PC-9 (cell line): ENCODE measurements at places on chromosomes 6 and 20. TPM values are rescaled to one million over a fixed set of nuclear protein-coding genes. Genes with fewer than 3 reads are reported as not detected.

TENT5A gene
- 2.0 and 2.2 TPM in 2 replicates for total RNA-seq

GRCh38 chr6:11625302-11625701 is 87.8 kb downstream of the TMEM170B start:
- no peaks in the 10 kb centered on the region for H3K36me3 ChIP-seq
- H3K4me3 ChIP-seq: no peak overlapping the region
- H3K27ac ChIP-seq: no peak overlapping the region
- no peak for DNase-seq
- H3K4me1 ChIP-seq: no peaks in the 10 kb centered on the region
- no peaks in the 10 kb centered on the region for H3K27me3 ChIP-seq

DNA sequence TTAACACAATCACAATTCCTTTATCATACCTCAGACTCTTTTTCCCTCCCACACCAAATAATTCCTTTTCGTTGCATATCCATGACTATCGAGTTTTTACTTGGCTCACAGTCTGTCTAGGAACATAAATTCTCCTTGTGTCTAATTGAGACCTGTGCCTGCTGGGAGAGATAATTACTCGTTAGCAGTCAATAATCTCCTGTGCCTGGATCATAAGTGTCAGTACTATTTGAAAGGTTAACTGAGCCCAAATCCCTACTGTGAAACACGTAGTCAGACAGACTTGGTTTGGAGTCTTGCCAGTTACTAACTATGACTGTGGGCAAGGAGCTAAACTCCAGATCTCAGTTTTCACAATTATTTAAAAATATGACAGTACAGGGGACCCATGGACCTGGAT is 5.7 kb upstream of the CTNNBL1 start:
- no peak for DNase-seq
- H3K4me1 ChIP-seq: peaks cover 19% of the 10 kb centered on the region
- no peak overlapping the region for H3K4me3 ChIP-seq
- H3K27ac ChIP-seq: peak overlapping the region; percentile 74

LAMA4 gene
- 58.3 and 91.0 TPM in 2 replicates for total RNA-seq

MYO6 gene
- 93.0 and 98.2 TPM in 2 replicates for total RNA-seq

GRM4 gene
- not detected in 2 replicates for total RNA-seq

EPHA7 gene
- 0.57 and 1.0 TPM in 2 replicates for total RNA-seq
